ENCODE measurements at places on chromosomes 1 and 21. TPM values are rescaled to one million over a fixed set of nuclear protein-coding genes. Genes with fewer than 3 reads are reported as not detected.

- no peak for DNase-seq
Observed at GRCh38 chr21:42080788-42081083, 9.6 kb downstream of the UMODL1 start.

GRCh38 chr1:199168888-199169585 lies 530.2 kb downstream of the PTPRC start:
- no peak for DNase-seq

DNA sequence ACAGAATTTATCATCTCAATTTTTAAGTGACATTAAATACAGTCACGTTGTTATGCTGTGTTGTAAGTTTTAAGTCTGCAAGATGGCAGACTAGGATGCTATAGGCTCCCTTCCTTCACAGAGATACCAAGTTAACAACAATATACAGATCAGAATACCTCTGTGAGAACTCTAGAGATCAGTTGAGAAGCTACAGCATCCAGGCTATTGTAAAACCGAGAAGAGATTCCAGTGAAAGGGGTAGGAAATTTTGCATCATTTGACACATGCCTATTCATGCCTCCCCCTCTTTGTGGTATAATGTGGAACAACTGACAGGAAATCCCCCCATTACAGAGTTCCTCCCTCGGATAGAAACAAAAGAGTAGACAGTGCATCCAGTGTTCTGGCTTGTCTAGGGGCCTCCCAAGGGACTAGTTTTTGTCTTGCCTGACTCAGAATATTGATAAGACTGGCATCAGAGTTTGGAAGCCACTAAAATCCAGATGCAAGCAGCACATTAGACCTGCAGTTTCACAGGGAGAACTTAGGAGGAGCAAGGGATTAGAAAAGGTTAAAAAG lies 80.6 kb downstream of the LBR start:
- no peak for DNase-seq

DNA sequence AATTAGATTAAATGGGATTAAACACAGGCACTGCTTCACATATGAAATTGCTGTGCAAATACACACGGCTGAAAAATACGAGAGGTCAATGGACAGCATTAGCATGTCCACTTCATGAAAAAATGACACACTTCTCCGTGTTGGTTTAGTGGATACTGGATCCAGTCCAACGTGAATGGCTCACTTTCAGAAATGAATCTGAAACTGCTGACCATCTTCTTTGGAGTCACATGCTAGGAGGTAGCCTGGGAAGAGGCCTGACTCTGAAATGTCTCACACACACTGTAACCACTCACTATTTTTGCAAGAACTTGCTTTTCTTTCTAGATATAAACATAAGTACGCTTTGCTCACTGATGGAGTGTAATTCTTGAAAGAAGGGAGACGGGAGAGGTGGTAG lies 127.3 kb downstream of the HLCS start:
- DNase-seq, result no peak

DNA sequence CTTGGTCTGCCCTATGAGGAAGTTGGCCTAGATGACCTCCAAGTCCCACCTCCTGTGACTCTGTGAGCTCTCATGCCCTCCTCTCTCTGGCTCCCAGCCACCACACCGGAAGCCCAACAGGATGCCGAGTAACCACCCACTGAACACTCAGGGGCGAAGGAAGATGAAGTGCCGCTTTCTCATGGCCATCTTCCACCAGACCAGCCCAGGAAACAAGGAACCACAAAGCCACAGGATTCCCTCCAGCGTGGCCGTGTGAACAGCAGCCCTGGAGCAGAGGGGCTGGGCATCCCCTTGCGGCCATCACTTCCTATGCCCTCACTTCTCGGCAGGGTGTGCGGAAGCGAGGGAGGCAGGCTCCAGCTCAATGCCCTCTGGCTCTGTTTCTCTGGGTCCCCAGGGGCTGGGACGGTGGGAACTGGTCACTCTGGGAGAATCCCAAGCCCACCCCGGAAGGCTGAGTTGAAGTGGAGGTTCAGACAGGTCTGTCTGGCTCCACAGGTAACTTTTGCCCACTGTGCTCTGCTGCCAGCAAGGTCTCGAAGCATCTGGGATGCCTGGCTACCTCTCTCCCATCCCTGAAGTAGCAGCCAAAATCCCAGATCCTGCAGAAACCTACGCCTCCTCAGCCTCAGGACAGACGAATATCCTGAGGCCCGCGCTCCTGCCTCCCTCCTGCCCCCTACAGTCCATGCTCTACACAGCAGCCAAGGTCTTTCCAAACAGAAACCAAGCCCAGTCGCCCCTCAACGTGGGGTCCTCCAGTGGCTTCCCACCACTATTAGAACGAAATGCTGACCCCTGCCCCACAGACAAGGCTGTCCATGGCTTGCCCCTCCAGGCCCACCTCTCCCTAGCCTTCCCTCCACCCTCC lies 44.2 kb upstream of the ECE1 start:
- peak; percentile 94 for DNase-seq

DNA sequence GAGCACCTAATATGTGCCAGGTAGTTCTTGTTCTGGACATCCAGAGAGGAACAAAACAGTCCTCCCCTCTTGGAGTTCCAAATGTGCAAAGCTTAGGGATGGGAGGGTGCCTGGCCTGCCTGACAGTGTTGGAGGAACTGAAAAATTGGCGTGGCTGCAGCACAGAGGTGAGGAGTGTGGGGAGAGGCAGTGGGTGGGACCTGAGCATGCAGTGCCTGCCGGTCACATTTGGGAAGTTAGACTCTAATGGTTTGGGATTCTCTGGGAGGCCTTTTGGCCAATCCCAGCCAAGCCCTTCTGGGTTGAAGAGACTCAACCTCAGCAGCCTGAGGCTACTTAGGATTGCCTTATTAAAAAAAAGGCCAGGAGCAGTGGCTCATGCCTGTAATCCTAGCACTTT lies 2.3 kb upstream of the TCEA3 start:
- DNase-seq, result no peak

DNA sequence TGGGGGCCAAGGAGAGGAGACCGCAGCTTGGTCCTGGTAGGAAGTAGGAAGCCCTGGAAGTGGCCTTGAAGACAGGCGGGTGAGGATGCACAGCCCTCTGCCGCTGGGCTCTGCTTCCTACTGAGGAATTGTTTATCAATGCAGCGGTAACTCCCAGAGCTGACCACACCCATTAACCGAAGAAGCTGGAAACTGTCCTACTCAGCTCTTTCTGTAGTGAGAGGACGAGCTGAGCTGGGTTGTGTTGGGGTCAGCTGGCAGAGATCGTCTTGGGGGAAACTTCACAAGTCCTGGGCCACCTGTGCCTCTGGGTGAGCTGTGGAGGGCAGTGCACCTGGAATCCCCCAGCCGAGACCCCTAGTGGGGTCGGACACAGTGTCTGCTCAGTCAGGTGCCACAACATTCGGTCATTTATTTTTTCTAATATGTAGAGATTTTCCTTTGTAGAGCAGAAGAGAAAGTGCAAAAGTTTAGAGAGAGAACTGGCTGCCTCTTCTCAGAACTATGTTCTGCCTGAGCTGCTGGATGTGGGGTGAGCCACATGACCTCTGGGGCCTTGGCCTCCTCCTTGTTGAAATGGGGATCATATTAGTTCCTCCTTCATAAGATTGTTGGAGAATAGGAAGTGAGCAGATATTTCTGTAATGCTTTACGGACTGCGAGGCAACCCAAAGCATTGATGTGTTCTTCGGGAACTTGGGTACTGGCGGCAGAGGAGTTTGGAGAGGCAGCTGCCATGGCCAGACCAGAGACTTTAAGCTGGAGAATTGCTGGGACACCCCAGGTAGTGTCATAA lies 3.6 kb downstream of the NECAP2 start:
- no peak for DNase-seq

DNA sequence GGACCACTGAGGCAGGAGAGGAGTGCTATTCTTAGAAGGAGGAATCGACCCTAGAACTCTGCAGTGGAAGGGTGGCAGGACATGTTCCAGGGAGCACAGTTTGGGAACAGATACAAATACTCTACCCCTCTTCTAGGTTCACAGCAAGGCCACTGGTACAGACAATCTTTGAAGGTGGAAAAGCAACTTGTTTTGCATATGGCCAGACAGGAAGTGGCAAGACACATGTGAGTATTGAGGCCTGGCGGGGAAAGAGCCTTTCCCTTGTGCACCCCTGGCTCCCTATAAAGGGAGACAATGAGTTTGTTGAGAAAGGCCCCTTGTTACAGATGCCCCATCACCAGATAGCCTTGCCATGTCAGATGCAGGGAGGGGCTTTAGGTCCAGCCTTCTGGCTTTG lies 17.8 kb downstream of the KIF2C start:
- no peak for DNase-seq

GRCh38 chr1:56566994-56567393 lies 12.4 kb downstream of the PLPP3 start:
- no peak for DNase-seq

DNA sequence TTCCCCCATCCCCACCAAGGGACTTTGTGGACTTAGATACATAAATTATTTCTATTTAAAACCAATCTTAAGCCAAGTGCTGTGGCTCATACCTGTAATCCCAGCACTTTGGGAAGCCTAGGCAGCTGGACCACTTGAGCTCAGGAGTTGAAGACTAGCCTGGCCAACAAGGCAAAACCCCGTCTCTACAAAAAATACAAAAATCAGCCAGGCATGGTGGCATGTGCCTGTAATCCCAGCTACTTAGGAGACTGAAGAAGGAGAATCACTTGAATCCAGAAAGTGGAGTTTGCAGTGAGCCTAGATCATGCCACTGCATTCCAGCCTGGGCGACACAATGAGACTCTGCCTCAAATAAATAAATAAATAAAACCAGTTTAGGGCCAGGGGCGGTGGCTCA lies 4.5 kb upstream of the LAX1 start:
- DNase-seq, result no peak

DNA sequence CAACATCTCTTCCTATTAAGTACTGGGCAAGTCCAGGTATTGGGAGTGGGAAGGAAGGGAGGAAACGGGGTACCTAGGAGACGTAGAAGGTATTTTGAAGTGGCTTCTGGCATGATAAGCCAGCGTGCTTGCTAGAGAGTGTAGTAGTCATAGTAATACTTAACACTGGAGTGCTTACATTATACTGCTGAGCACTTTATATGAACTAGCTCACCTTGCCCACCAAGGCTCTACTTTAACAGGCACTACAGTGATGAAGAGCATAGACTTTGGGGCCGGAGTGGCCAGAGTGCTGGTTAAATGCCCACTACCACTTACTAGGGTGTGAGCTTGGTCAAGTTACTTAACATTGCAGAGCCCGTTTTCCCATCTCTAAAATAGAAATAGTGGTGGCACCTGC lies 61.7 kb downstream of the ACP6 start:
- DNase-seq, result no peak

DNA sequence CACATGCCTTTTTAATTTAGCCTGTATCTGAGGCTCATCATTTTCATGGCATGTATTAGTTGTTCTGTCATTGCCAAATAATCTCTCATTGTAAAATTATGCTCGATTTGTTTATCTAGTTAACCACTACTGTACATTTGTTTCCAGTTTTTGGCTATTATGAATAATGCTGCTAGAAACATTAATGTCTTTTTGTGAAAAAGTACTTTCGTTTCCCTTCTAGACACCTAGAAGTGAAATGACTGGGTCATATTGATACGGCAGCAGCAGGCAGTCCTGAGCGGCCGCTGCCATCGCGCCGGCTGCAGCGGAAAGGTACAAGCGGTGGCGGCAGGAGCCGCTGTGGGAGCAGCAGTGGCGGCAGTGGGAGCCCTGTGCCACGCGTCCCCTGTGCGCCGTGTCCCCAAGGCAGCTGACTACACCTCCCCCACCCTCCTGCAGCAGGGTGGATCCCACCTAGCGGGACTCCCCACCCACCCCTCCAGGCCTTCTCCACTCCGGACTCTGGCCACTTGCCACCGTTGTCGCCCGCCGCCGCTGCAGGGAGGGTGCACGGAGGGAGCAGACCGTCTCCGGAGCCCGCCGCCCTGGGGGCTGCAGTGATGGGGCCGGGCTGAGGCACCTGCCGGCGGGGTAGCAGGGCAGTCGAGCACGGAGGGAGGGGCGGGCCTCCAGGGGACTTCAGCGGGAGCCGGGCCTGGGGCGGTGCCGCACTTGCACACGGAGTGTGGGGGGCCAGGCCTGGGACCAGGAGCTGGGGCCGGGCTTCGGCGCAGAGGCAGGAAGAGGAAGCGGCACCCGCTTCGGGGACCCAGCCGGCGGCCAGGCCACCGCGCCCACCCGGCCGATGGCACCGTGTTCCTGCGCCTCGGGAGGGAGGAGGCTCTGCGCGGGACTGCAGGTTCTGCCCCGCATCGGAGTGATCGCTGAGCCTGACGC lies 66.8 kb upstream of the RGS7 start:
- peak; percentile 54 for DNase-seq

- DNase-seq, result no peak
Observed at GRCh38 chr1:186207391-186208085, 167.5 kb downstream of the TPR start.

GRCh38 chr1:205989786-205990185 lies 13.4 kb downstream of the RAB7B start:
- DNase-seq, result no peak

DNA sequence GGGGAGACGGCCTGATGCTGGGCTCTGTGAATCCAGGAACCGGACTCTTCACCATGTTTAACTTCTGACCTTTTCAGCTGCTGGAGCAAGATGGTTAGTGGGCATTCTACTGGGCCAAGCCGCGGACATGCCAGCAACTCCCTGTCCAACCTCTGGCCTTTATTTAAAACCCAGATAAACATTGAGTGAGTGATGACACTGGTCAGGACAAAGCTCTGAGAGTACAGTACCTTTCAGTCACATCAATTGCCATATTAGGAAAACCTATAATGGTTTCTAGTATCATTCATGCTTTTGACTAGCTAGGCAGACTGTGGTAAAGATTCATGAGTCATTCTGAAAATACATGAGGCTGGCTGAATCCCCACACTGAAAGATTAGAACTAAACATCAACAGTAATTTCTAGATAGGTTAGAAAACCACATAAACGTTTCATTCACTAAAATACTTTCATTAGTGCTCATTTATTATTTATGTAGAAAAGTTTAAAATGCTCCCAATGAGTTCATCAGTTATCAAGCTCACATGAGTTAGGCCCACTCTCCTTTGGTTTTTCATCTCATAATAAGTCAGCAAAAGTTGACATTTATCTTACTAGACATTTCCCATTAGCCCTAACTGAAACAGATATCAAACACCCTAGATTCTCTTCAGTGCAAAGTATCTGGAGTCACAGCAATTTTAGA lies 7.1 kb upstream of the ACTA1 start:
- peak; percentile 90 for DNase-seq

- peak; percentile 14 for DNase-seq
Observed at GRCh38 chr1:185338719-185339622, 21.9 kb upstream of the IVNS1ABP start.

GRCh38 chr1:197066719-197067456 lies at the start of gene F13B:
F13B (minus strand) TSS chr1:197067260; CDS start chr1:197067223, 37 bp downstream.
- no peak for DNase-seq

The FMN2 gene
- total RNA-seq, result 8.8 TPM

The UBE2J2 gene
- total RNA-seq, result 26.2 TPM

The RUNX3 gene
- total RNA-seq, result not detected

The MAP3K7CL gene
- total RNA-seq, result 21.7 TPM

The CLDN19 gene
- total RNA-seq, result not detected

The FCRL5 gene
- total RNA-seq, result not detected

The AXDND1 gene
- not detected for total RNA-seq

The ECE1 gene
- total RNA-seq, result 66.3 TPM

The ANGPTL7 gene
- 17.9 TPM for total RNA-seq

The FTCD gene
- total RNA-seq, result not detected

All from A172 (cell line).